B cell (primary cell): ENCODE measurements at places on chromosomes 5 and 9. TPM values are rescaled to one million over a fixed set of nuclear protein-coding genes. Genes with fewer than 3 reads are reported as not detected.

- H3K4me3 ChIP-seq = no peak overlapping the region
- no peaks in the 10 kb centered on the region for H3K27me3 ChIP-seq
- no peaks in the 10 kb centered on the region for H3K36me3 ChIP-seq
- DNase-seq = no peak
- no peak overlapping the region for H3K27ac ChIP-seq
- no peaks in the 10 kb centered on the region for H3K4me1 ChIP-seq
These were observed 64.3 kb upstream of the RUFY1 start for GRCh38 chr5:179485845-179486575.

DNA sequence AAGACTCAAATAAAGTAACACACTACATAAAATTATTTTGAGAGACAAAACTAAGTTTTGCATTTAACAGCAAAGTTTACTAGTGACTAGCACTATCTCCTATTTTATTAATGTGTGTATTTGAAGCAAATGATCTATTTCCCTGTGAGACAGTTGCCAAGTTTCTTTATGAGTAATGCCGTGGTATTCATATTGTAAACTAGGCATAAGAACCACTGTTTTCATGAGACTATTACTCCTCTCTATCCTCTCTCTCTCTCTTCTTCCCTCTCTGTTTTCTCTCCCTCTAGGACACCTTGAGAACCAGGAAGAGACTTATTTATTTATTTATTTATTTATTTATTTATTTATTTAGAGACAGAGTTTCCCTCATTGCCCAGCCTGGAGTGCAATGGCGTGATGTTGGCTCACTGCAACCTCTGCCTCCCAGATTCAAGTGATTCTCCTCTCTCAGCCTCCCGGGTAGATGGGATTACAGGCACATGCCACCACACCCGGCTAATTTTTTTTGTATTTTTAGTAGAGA lies 61.1 kb downstream of the MLANA start:
- no peak overlapping the region for H3K27ac ChIP-seq
- no peaks in the 10 kb centered on the region for H3K4me1 ChIP-seq
- no peaks in the 10 kb centered on the region for H3K27me3 ChIP-seq
- DNase-seq = no peak

- no peak overlapping the region for H3K27ac ChIP-seq
- H3K27me3 ChIP-seq = no peaks in the 10 kb centered on the region
- H3K36me3 ChIP-seq = no peaks in the 10 kb centered on the region
- DNase-seq = no peak
- H3K4me3 ChIP-seq = no peak overlapping the region
- no peaks in the 10 kb centered on the region for H3K4me1 ChIP-seq
These were observed 53.0 kb downstream of the NIM1K start for GRCh38 chr5:43244823-43245565.

- H3K4me1 ChIP-seq = no peaks in the 10 kb centered on the region
- no peak overlapping the region for H3K4me3 ChIP-seq
- H3K27me3 ChIP-seq = no peaks in the 10 kb centered on the region
- H3K27ac ChIP-seq = no peak overlapping the region
- no peak for DNase-seq
- H3K36me3 ChIP-seq = no peaks in the 10 kb centered on the region
These were observed 104.1 kb downstream of the CRB2 start for GRCh38 chr9:123460091-123460490.

DNA sequence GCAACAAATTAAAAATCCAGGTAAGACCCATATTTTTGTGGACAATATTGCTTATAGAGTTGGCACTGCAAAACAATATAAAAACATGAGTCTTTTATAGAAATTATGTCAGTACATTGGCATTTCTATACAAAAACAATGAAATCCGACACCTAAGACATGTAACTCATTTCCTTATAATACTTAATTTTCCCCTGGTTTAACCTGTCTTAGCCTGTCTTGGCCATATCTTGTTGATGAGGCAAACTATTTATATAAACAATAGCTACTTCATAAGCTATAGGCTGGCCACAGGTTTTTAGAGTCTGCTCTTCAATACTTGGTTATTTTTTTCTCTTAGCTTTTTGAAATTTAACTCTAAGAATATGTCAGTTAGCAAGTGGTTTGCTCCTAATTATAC lies 44.7 kb upstream of the IZUMO3 start:
- no peaks in the 10 kb centered on the region for H3K27me3 ChIP-seq
- H3K36me3 ChIP-seq = no peaks in the 10 kb centered on the region
- H3K4me3 ChIP-seq = no peak overlapping the region
- no peak overlapping the region for H3K27ac ChIP-seq

DNA sequence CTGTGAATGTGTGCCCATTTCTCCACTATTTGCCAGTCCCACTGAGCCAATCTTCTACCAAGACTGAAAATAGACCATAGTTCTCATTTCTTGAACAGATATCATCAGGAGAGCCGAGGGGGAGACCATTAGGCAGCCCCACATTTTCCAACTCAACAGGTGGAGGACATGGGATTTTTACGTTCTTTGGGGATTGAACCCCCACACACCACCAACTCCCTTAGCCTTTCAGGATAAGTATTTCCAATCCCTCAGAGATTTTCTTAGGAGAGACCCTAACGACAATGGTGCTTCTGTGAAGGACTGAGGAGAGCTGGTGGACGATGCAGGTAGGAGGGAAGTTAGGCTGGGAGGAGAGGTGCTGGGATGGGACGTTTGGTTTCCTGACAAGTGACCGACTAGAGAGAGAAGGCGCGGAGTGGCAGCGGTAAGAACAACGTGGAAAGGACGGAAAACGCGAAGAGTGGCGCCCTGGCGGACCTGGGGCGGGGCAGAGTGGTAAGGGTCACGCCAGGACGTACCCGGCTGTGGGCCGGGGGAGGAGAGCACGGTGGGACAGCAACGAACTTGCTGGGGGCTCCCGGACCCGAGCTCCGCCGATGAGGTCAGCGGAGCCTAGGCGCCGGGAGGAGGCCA lies 681 bp upstream of the CHSY3 start:
- H3K4me3 ChIP-seq = no peak overlapping the region
- H3K27ac ChIP-seq = no peak overlapping the region
- peaks cover 21% of the 10 kb centered on the region for H3K27me3 ChIP-seq
- no peaks in the 10 kb centered on the region for H3K36me3 ChIP-seq

GRCh38 chr5:173495225-173495904 lies 121.1 kb downstream of the BOD1 start:
- H3K4me1 ChIP-seq = no peaks in the 10 kb centered on the region
- no peak overlapping the region for H3K27ac ChIP-seq
- DNase-seq = no peak
- no peaks in the 10 kb centered on the region for H3K36me3 ChIP-seq

DNA sequence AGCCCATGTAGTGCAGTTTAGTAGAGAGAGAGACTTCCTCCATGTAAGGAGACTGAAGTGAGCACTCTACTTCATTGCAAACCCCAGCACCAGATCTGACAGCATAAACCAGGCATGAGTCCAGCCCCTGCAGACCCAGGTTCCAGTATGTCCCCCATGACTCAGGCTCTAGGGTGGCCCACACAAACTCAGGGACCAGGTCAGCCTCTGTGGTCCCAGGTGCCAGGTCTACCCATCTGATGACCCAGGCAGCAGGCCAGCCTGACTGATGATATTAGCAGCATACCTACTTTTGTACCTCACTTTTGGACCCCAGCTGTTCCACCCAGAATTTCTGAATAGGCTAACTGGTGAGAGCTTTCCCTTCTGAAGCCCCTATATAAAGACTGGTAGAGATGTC lies 647.8 kb downstream of the ANXA1 start:
- H3K4me1 ChIP-seq = no peaks in the 10 kb centered on the region
- DNase-seq = no peak
- H3K4me3 ChIP-seq = no peak overlapping the region
- no peak overlapping the region for H3K27ac ChIP-seq

GRCh38 chr5:151083081-151083676 lies 2.3 kb upstream of the TNIP1 start:
- no peaks in the 10 kb centered on the region for H3K27me3 ChIP-seq
- no peak overlapping the region for H3K27ac ChIP-seq
- peaks cover 78% of the 10 kb centered on the region for H3K4me1 ChIP-seq
- H3K36me3 ChIP-seq = peaks cover 4% of the 10 kb centered on the region
- DNase-seq = peak; percentile 59

DNA sequence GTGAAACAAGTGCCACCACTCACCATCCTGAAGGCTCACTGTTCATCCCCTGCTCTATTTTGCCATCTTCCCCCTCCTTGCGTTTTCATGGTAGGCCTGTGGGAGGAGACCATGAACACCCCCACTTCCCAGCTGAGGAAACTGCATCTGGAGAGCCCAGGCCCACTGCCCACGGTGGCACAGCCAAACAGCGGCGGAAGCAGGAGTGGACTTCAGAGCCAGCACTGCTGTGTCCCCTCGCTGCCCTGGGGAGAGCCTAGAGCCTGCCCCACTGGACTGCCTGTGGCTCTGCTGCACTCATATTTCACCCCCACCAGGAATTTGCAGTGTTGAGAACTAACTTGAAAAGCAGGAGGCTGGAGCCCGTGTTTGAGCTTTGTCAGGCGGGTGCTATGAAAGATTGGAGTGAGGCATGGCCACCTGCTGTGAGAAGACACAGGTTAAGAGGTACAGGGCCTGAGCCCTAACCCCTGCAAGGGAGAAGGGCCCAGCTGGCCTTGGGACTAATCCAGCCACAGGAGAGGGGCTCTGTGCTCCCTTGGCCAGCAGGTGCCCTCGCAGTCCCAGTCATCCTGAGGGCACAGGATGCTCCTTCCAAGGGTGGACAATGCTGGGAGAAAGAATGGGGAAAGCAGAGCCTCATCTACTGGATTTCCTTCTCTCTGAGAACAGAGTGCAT lies 79.0 kb downstream of the MACROH2A1 start:
- no peaks in the 10 kb centered on the region for H3K36me3 ChIP-seq
- no peaks in the 10 kb centered on the region for H3K27me3 ChIP-seq
- H3K4me1 ChIP-seq = no peaks in the 10 kb centered on the region

- H3K27ac ChIP-seq = no peak overlapping the region
- DNase-seq = no peak
- no peaks in the 10 kb centered on the region for H3K4me1 ChIP-seq
- H3K4me3 ChIP-seq = no peak overlapping the region
These were observed 80.1 kb upstream of the ALDH1B1 start for GRCh38 chr9:38312406-38312805.

DNA sequence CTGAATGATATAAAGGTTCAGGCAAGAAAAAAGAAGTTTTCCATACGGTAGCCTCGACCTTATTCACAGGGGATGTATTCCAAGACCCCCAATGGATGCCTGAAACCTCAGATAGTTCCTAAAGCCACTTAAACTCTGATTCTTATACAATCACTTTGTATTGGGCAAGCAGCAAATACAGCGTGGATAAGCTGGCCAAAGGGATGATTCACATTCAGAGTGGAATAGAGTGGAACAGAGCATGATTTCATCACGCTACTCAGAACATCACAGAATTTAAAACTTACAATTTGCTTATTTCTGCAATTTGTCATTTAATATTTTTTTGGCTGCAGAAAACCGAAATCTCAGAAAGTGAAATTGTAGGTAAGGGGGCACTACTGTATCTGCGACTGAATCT lies 40.5 kb upstream of the CDH18 start:
- H3K36me3 ChIP-seq = no peaks in the 10 kb centered on the region
- no peak for DNase-seq
- H3K27me3 ChIP-seq = no peaks in the 10 kb centered on the region

DNA sequence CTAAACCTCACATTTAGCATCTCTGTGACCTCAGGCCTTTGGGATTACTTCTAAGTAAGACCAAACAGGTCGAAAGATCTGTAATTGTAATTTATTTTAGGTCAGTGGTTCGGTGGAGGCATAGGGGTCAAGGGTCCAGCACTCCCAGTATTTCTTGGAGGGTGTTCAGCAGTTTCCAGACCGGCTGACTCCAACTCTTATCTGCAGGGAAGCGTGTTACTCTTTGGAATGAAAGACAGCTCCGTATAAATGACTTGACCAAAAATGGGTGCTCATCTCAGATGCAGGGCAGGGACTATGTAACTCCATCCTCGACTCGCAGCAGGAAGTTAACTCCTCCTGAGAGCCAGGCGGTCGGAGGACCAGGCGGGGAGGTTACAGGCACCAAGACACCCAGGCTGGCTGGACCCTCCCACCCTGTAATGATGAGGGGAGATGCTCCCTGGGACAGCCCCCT lies 620 bp upstream of the VPS13A start:
- H3K4me3 ChIP-seq = peak overlapping the region; percentile 88
- DNase-seq = no peak
- H3K36me3 ChIP-seq = no peaks in the 10 kb centered on the region

DNA sequence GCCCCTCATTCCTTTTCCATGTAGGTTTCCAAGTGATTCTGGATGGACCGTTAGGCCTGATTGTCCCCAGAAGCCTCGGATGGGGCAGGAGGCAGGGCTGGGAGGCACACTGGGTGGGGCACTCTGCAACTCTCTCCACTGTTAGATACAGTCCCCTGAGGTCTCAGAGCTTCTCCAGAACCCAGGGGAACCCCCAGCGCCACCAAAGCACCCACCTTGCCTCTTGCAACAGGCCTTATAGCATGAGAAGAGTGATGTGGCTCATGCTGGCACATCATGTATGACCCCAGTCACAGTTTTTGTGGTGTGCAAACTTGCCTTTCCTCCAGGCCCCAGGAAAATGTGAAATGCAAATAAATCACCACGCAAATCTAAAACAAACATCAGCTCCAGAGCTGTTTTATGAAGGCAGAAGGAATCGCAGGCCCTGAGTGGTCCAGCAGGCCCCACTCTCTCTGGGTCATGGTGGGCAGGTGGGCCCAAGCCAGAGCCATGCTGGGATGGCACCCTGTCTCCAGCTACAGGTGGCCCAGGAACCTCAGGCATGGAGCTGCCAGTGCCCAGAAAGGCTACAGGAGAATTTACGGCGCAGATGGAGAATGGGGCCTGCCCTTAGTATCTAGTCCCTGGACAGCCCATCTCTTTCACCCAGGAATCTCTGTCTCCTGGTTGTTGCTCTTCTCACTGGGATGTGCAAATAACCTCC lies 36.3 kb upstream of the CDKN2AIPNL start:
- DNase-seq = peak; percentile 63
- H3K27ac ChIP-seq = peak overlapping the region; percentile 52
- H3K27me3 ChIP-seq = no peaks in the 10 kb centered on the region

TMC1 gene
- not detected in 2 replicates for polyA plus RNA-seq

PCDHA7 gene
- polyA plus RNA-seq = 0.03 TPM in 1 of 2 replicates, not detected in the other

CMBL gene
- polyA plus RNA-seq = not detected in 2 replicates

ZNF483 gene
- polyA plus RNA-seq = 0.43 and 0.78 TPM in 2 replicates

FOXE1 gene
- not detected in 2 replicates for polyA plus RNA-seq

NXNL2 gene
- polyA plus RNA-seq = 0.37 TPM in 1 of 2 replicates, not detected in the other

CD72 gene
- polyA plus RNA-seq = 436 and 651 TPM in 2 replicates

ADGRD2 gene
- not detected in 2 replicates for polyA plus RNA-seq

C8G gene
- polyA plus RNA-seq = 0.65 and 2.8 TPM in 2 replicates

URM1 gene
- 24.1 and 40.3 TPM in 2 replicates for polyA plus RNA-seq
